HFFc6 (cell line): ENCODE measurements at places on chromosomes 11 and 22.
A peak's percentile ranks its signal among the peaks of the same experiment; 100 is the strongest.

GRCh38 chr11:10320736-10321465 is 16.0 kb downstream of the ADM start:
- no peak for DNase-seq

DNA sequence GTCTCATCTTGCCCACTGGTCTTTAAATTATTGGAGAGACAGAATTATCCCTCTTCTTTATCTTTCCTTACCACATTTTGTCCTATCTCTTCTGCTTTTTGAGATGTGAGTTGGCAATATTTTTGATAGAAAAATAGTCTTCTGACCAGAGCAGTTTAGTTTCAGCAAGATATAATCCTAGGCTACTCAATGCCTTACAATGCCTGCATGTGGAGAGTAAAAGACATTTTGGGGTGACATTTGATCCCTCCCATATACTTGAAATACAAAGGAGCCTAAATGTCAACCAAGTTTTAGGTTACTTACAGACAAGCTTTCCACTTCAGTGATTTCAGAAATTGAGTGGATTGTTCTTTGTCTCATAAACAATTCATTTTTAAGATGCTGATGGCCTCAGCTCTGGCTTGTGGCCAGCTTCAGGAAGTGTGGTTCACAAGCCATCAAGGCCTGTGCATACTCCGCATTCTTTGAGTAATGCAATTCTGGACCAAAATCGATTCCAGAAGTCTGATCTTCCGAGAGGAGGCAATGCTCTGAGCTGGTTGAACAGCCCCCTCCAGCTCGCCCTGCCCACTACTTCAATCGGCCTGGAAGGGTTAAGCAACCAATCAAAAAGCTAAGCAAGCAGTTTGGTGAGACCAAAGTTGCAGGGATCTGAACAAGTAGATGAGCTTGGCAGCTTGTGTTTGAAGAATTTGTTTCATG is 274.4 kb downstream of the BLID start:
- peak; percentile 57 for DNase-seq

- no peak for DNase-seq
Measured at GRCh38 chr11:64347193-64347867, 7.3 kb downstream of the CCDC88B start.

DNA sequence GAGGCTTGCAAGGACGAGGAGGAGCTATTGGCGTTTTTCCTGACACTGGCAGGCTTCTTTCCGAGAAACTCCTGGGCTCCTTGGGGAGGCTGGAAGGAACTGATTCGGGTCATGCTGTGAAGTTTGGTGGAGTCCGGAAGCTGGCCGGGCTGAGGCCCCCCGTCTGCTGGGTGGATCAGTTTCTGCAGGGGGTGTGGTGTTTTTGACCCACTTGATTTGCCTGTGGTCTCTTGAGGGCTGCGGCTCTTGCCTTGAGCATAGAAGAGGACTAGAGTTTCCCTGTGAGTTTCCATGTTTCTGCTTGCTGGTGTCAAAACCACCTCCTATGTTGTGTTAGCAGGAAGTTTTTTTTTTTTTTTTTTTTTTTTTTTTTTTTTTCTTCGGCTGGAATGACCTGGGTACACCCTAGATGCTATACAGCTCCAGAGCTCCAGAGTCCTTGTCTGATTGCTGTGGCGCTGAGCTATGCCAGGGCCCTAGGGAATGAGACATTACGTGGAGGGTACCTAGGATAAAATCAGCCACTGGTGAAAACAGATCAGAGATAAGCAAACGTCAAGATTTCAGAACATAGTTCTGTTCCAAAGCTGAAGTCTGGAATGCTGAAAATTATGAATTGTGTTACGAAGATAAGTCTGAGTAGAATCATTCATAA is 728 bp downstream of the TBC1D22A start:
- DNase-seq = no peak

DNA sequence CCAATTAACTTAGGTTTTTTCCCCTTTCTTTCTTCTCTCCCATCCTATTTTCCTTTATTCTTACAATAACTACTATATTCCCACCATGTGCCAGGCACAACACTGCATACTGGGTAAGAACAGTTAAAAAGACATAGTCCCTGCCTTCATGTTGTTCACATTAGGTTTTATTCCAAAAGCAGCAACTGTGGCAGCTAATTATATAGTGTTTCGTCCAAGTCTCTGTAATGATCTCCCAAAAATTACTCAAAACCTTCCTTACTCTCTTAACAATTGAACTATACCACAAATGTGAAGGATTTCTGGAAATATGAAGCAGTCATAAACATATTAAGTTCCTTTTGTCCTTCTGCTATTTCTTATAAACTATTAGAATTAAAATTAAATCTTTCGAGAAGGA is 184.1 kb upstream of the C11orf58 start:
- DNase-seq = no peak

DNA sequence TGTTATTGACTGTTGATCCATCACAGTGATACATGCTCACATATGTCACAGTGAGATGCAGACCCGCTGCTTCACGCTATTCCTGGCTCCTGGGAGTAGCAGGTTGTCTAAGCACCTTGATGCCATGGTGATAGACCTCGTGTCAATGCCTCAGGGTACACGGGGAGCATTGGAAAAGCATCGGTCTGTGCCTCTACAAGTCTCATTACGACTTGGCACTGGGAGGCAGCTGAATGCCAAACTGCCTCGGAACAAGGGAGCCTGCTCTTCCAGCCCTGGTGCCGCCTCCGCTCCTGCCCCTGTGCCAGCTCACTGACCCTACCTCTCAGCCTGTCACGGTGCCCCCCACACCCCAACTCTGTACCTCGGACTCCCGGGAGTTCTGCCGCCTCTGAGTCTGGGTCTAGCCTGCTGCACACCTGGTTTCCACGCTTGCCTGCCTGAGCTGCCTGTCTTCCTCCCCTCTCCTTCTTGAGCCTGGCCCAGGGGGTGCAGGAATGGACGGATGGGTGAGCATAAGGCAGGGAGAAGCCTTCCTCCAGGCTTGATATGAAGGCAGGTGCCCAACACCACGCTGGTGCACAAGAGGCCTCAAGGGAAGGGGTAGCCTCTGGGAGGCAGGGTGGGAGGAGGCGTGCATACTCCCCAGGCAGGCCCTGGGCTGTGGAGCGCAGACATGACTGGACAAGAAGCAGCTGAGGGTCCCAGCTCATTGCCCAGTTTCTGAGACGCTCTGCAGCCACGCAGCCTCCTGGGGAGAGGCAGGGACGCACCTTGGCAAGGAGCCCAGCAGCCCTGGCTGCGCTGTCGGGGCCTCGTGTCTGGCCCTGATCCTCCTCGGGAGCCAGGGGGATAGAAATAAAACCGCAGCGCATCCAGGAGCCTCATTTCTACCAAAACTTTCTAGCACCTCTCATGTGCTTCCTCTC is 1.8 kb upstream of the NFAM1 start:
- DNase-seq = no peak

DNA sequence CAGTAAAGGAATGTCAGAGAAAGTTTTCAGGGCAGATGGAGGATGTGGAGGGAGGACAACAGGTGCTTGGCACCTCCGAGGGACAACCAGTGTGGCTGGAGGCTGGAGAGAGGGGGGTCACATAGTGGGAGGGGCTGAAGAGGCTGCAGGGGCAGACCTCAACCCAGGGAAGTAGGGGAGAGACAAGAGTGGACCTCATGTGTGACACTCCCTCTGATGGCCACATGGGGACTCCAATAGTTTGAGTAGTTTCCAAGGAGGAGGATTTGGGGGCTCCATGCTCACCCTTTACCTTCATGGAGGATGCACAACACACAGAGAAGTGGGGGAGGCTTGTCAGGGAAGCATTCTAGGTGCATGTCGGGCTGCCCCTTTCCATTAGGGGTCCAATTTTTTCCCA is 35.1 kb upstream of the ASPHD2 start:
- DNase-seq = no peak

GRCh38 chr11:61949169-61950034 is 749 bp upstream of the BEST1 start:
- peak; percentile 84 for DNase-seq

DNA sequence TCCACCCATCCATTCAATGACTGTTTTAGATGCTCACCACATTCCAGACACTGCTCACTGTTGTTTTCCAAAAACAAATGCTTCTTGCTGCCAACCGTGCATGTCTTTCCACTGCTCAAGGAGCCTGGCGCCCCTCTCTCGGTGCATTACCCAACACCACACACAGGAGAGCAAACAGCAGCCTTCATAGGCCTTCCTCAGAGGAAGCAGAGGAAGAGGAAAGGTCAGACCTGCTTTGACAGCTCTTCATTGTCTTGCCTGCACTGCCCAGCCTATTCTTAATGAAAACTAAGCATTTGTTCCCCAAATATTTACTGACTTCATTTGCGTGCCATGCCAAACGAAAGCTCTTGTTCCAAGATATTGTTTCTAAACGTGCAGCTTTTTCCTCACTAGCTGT is 1129.2 kb downstream of the TBC1D22A start:
- no peak for DNase-seq

GRCh38 chr11:74717221-74717969 is 13.8 kb downstream of the CHRDL2 start:
- no peak for DNase-seq

DNA sequence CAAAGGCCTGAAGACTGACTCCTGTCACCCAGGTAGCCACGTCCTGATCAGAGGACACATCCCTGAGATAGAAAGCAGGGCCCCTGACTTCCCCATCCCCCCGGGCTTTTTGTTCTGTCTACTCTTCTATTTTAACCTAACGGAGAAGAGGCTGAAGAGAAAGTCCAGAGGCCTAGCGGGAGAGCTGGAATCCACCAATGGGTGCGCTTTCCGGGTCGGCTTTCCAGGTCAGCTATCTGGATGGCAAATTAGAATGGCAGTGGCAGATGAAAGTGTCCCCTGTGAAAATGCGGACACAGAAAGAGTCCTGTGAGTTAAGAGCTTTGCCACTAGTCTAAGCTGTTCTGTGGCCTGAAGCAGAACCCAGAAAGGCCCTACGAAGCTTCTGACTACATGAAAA is 13.1 kb upstream of the SERPING1 start:
- no peak for DNase-seq

DNA sequence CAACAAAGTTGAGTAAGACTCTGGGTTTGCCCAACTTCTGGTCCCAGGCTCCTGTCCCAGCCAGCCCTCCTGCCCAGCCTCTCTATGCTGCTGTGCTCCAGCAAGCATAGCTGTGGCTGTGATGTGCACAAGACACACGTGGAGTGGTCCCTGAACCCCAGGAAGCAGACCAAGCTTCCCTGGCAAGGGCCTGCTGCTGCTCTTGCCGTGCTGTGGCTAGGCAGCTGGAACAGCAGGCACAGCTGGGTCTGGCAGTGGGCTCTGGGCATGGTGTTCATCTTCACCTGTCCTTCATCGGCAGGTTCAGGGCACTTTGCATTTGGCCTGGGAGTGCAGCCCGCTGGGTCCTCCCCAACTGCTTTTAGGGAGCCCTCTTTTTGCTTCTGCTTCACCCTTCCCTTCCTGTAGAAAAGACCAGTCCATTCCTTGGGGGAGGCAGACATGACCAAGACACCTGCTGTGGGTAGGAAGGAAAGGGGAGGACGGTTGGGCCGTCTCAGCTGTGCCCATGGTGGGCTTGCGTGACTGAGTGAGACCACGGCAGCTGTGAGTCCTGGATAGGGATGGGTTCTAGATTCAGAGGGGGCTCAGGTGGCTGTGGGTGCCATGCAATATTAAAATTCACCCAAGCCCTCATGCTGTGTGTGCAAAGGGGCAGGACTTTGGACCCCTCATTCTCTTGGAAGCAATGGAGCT is 26.1 kb upstream of the ETS1 start:
- DNase-seq = no peak

DNA sequence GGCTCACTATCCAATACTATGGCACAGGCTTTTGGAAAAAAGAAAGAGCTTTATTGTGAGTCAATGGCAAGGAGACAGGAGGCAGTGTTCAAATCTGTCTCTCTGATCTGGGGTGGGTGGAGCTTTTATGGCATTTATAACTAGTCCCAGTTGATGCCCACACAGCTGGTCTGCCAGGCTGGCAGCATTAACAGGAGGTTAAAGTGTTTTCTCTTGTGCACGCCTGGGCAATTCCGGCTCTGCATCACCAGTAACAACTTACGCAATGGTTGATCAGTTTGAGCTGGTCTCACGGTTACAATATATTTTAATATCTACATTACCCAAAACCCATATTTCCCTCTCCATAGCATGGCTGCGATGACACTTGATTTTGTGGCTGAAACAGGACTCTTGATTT is 15.1 kb upstream of the SMIM38 start:
- DNase-seq = no peak

DNA sequence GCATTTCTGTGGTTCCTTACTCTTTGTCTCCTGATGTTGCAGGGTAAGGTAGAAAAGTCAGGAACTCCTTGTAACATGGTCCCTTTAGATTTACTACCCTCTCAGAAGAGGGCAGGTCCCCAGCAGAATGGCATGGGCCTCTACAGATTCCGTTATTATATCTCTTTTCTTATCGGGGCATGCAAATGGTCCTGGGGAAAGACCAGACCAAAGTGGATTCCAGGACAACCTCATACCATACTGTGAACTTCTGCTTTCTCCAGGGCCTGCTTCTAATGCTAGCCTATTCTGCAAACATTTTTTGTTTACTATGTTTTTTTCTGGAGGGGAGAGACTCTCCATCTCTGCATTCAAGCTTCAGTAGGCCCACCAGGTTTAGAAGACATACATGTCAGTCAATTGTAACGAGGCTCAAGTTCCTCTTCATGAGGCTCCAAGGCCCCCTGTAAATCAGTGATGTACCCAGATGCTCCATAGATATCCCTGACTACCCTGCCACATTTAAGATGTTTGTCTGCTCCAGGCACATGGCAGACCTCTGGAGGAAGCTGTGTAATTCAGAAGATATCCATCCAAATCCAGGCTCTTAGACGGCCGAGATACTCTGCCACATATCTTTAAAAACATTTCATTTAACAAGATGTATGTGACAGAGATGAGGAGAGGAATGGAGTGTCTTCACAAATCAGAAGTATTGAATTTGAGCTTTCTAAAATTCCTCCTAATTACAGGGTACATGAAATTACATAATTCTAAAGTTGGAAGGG is 8.5 kb upstream of the ME3 start:
- DNase-seq = no peak

DNA sequence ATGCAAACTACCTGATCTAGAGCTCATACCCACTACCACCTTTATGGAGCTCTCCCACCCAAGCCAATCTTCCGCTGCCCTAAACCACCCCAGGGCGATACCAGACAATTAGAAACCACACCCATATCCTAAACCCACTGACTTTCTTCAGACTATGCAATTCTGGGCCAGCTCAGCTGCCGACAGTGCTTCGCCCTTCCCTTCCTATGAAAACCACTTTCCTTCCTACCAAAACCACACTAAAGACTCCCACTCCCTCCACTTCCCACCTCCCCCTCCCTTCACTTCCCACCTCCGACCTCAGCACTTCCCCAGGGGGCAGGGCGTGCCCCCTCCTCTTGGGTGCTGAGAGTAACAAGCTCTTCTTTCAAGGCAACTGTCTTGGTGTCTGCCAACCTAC is 25.1 kb downstream of the B3GAT1 start:
- no peak for DNase-seq
